Kidney epithelial cell (primary cell): ENCODE measurements at places on chromosomes 13 and 19.

GRCh38 chr19:2436926-2437325, 9.5 kb upstream of the TIMM13 start:
- no peak for DNase-seq

- DNase-seq: no peak
Observed at GRCh38 chr19:35742121-35742724, at the start of gene IGFLR1. TSS of gene IGFLR1 (minus strand) at chr19:35742452. CDS start at chr19:35741180, 1,272 bp downstream.

GRCh38 chr13:29893438-29893837, 43.0 kb upstream of the UBL3 start:
- DNase-seq: no peak

- DNase-seq: no peak
Observed at GRCh38 chr19:54281007-54281728, at the start of gene LILRB2. TSS of gene LILRB2 (minus strand) at chr19:54281110. CDS start at chr19:54280496, 614 bp downstream.

DNA sequence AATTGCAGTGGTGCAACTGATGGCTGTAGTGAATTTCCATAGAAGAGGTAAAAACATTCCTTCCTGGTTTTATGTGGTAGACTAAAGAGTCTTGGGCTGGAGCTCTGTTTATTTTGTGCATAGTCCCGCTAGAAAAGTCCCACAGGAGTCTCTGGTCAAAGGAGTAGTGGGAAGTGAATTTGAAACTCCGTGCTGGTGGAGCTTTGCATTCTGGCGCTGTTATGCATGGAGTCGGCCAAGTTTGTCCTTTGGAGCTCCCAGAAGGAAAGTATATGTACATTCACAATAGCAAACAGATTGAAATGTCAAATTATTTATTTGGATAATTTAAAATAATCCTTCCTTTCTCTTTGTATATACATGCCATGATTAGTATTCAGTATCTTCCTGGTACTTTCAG, 296.5 kb downstream of the LMO7 start:
- DNase-seq: no peak

- no peak for DNase-seq
Observed at GRCh38 chr13:20331419-20331818, 99.3 kb upstream of the GJB6 start.

DNA sequence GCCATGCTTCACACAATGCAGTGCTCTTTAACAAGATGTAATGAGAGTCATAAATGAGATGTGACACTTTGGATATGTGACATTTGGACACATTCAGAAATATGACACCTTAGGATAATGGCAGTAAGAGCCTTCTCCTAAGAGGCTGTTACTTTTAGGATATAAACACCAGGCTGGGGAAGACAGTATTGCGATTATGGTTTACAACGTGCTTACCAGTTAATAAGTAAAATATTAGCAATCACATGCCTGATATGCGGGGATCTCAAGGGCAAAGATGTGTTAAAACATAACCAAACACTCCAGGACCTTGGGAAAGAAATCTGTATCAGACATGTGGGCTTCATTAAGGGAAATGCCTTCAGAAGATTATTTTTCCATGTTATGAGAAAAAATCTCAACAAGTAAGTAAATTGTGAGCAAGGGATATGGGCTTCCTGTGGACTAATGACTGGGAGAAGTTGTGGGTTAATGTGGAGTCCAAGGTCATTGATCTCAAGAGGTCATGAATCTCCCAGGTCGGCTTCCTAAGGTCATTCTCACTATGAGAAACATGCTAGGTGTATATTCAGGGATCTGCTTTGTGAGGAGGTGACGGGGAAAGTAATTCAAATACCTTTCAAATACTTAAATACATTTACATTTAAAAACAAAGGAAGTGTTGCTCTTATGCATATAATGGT, 105.3 kb downstream of the STARD13 start:
- DNase-seq: no peak

GRCh38 chr19:51799034-51799773, 4.2 kb downstream of the FPR3 start:
- DNase-seq: no peak

DNA sequence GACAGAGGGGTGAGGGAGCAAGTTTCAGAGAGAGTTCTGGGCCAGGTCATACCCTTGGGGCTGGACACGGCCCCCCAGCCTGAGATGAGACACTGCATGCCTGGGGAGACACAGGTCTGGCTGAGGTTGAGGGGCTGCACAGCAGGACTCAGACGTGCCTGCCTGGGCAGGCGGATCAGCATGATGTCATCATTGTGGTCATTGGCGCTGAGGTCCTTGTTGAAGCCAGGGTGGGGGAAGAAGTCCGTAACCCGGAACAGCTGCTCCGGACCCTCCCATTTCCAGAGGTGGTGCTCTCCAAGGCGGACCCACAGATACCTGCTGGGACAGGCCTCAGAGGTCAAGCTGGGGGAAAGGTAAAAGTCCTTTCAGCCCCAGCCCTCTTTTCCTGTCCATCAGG, 5.0 kb upstream of the KLK8 start:
- DNase-seq: no peak

DNA sequence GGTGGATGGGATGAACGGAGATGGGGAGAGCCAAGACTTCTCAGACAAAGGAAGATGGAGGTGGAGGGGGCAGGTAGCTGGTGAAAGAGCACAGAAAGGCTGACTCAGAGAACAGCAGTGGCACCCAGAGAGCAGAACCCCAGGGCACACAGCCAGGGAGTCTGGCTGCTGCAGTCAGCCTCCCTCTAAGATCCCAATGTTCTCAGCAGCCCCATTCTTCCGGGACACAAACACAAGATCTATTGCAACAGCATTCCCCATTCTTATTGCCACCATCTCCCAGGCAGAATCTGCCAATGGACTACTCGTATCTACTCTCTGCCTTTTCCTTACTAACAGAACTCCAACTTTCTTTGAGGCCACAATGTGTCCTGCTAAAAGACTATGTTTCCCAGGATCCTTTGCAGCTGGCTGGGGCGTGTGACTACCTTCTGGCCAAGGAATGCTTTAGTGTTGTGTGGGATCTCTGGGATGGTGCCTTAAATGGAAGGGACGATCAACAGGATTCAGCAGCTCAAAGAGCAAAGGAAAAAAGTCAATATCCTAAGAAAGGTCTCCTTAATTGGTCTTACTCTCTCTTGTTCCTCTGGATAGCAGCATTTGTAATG, 7.5 kb downstream of the THAP8 start:
- DNase-seq: no peak

DNA sequence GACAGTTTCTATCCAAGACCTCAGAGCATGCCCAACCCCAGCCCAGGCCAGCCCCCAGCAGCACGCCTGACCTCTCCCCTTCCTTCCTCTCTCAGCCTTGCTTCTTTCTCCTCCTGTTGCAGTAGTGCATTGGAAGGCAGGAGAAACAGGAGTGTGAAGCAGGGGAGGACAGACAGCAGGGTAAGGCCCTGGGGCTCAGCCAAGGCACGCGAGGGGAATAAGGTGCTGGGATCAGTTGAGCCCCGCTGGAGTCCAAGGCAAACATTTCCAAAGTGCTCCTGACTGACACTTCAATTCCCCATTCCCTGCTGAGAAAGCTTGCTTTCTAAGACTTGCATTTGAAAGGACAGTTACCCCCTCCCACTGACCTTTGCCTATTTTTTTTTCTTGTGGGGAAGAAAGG, 73.1 kb upstream of the OLFM4 start:
- no peak for DNase-seq

- DNase-seq: no peak
Observed at GRCh38 chr13:40629678-40630384, 36.6 kb downstream of the FOXO1 start.

GRCh38 chr13:109336730-109337129, 449.7 kb downstream of the IRS2 start:
- DNase-seq: peak; percentile 70

GRCh38 chr19:33309826-33310225, 7.5 kb upstream of the CEBPA start:
- no peak for DNase-seq

- DNase-seq: no peak
Observed at GRCh38 chr19:12969292-12969988, at the start of gene DAND5. TSS of gene DAND5 (plus strand) at chr19:12969576. CDS start at chr19:12969661, 85 bp downstream.

GRCh38 chr13:107942030-107942617, 273.2 kb downstream of the LIG4 start:
- no peak for DNase-seq

GRCh38 chr19:30762651-30763050, 390.5 kb downstream of the ZNF536 start:
- DNase-seq: no peak

- DNase-seq: peak; percentile 82
Observed at GRCh38 chr13:96650301-96650886, 343.9 kb downstream of the OXGR1 start.

DNA sequence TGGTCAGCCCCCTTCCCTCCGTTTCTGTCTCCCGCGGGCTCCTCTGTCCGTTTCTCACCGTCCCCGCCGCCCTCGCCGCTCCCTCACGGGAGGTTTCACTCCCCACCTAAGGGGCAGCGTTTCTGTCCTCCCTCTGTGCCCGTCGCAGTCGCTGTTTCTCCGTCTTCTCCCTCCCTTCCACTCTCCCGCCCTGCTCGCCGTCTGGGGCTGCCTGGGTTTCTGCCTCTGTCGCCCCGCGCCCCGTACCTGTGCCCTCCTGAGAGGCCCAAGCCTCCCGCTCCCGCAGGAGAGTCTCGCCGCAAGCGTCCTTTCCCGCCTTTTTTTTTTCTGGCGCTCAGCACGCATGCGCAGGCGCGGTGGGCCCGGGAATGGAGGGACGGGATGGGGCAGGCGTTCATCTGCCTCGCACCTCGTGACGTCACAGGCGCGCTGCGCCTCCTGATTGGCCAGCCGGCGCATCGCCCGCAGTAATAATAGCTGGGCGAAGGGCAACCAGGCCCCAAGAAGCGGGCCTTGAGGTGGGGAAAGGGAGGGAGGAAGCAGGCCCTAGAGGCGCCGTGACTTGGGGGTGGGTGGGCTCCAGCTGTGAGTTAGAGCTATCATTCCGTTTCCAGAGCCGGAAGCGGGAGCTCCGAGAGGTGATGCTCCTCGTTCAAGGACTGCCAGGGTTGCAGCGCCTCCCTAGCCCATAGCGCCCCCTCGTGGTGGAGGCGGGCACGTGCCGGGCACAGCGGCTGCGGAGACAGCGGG, 15.4 kb downstream of the SSC5D start:
- no peak for DNase-seq

GRCh38 chr19:8097681-8098567, 45.4 kb downstream of the CCL25 start:
- DNase-seq: no peak

- DNase-seq: no peak
Observed at GRCh38 chr13:25175026-25175425, 2.9 kb upstream of the AMER2 start.

DNA sequence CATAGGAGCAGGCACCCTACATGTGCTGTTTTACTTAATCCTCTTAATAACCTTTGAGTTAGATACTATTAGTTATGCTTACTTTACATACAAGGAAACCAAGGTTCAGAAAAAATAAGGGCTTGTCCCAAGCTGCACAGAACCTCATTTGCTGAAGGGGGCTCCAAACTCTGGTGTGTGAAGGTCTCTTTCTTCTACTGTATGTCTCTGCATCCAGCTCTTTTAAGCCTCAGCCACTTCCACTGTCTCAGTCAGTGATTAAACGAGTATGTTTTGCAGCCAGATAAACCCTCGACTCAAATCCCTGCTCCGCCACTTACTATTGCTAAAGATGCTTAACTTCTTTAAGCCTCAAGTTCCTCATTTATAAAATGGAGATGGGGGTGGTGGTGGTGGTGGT, 112.4 kb upstream of the WASF3 start:
- DNase-seq: no peak

DNA sequence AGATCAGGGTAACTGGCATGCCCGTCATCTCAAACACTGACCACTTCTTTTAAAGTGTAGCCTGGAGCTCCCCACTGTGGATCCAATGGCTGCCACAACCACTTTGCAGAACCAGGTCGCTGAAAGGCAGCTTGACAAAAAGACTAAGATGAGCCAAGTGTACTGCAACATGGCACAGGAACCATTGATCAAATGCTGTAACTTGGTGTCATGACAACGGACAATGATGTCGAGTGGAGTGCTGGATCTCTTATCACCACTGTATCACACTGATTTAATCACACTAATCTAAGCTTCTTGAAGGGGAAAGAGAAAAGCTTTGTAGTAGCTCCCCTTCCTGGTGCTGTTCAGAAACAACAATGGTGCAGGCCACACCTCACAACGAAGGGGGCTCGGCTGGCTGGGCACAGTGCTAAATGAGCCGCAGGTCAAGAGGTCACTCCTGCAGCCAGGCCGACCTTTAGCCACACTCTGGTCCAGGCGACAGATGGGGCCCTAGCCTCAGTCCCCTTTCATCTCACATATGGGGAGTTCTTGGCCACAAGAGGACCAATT, 2.2 kb upstream of the TNFRSF19 start:
- DNase-seq: no peak
